ENCODE measurements at places on chromosomes 5 and 9. TPM values are rescaled to one million over a fixed set of nuclear protein-coding genes. Genes with fewer than 3 reads are reported as not detected.

- no peak for DNase-seq
Measured at GRCh38 chr5:22496666-22497065, 356.5 kb downstream of the CDH12 start.

DNA sequence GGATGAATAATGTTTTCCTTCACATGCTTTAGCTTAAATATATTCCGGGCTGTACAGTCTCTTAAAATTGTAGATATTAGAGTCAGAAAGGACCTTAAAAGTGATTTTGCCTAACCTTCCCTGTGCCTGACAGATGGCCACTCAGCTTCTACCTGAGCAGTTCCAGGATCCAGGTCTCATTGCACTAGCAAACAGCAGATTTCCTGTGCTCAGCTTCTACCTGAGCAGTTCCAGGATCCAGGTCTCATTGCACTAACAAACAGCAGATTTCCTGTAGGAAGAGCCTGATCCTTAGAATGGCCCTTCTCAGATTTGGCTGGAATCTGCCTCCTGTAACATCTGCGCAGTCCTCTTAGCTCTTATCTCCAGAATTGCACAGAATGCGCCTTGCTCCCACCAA is 219.8 kb downstream of the AOPEP start:
- DNase-seq, result no peak

DNA sequence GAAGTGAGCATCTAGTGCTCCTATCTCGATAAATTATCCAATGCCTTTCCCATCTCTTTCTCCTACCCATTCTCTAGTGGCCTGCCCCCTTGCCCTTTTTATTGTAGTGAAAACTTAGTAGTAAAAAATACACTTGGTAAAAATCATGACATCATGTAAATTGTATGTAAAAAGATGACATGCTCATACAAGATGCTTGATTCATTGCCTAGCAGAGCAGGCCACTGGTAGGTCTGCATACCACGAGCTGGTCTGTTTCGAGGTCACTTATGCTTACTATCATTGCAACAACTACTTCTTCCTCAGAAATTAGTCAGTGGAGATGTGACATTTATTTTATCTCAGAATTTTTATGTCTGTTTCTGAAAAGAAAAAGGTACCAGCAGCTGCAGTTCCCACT is 177.3 kb downstream of the C9orf152 start:
- DNase-seq, result no peak

DNA sequence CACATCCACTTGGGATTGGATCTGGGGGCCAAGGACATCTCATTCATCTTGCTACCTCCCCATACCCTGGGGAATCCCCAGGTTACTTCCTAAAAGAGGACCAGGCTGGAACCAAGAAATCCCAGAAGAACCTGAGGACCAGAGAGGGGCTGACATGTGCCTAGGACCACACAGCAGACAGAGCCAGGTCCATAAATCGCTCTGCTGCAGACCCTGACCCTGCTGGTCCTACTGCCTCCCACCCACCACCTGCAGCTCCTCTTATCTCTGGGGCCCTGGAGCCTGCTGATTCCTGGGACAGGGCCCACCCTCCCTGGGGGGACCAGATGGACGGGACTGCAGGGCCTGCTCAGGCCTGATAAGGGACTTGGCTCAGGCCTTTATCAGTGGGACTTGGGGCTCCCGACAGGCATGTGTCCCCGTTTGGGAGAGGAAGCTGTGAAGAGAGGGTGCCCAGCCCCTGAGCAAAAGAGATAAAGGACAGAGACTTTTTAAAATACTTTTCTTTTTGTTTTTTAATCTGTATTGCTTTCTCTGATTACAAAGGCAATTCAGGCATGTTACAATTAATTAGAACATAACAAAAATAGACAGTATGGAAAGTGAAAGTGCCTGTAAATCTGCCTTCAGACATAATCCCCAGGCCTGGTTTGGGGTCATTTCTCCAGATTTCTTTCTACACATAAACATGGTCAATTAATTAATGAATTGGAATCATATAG is 101.3 kb upstream of the LARP1 start:
- DNase-seq, result no peak

GRCh38 chr5:134451225-134451935 is 39.7 kb upstream of the CDKN2AIPNL start:
- DNase-seq, result no peak

DNA sequence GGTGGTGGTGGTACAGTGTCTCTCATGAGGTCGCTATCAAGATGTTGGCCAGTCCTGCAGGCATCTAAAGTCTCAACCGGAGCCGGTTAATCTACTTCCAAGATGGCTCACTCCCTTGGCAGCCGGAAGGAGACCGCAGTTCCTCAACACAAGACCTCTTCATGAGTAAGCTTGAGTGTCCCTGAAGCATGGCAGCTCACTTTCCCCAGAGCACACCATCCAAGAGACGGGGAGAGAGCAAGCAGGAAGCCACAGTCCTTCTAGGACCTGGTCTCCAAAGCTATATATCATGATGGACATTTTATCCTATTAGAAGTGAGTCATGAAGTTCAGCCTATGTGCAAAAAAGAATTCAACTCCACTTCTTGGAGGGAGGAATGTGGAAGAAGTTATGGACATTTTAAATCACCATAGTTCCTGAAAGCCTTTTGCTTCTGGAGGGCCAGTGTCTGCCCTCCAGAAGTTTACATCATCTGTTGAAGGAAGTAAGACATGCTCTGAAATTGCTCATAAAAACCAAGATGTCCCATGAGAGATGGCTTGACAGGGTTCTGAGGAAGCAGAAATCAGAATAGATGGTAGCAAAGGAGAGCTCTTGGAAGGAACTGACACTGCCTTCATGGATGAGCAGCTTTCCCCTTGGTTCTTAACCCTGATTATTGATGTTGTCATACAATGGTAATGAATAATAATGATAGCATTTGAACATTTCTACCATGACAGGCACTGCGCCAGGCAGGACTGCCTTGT is 21.3 kb downstream of the GALNT10 start:
- DNase-seq, result no peak

GRCh38 chr5:24353611-24354010 is 291.2 kb downstream of the CDH10 start:
- no peak for DNase-seq

DNA sequence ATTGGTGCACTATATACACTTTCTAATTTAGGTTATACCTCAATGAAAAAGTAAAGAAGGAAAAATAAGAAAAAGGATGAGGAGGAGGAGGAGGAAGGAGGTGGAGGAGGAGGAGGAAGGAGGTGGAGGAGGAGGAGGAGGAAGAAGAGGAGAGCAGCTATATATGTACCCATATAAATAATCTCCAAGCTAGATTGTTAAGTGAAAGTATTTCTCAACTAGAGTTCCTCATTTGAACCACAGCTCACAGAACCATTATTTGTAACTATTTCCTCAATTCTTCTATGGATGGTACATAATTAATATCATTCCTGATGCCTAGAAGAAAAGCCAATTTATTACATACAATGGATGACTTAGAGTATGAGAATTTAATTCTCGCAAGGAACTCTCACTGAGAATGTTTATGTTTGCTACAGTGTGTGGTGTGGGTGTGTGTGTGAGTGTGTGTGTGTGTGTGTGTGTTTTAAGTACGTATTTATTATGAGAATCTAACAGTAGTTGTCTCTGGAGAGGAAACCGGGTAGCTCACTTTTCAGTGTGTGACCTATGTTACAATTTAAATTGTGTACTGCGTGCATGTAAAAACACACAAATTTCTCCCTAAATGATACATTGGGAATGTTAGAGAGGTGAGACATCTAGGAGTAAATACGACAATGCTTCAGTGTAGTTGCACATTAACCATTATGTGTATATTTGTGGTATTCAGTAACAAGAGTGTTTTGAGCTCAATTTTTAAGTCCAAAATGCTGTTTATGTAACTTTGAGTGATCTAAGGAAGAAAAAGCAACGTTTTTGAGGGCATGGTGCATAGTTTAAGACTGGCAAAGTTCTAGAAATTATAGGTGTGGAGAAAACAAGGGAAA is 20.2 kb upstream of the NREP start:
- no peak for DNase-seq

DNA sequence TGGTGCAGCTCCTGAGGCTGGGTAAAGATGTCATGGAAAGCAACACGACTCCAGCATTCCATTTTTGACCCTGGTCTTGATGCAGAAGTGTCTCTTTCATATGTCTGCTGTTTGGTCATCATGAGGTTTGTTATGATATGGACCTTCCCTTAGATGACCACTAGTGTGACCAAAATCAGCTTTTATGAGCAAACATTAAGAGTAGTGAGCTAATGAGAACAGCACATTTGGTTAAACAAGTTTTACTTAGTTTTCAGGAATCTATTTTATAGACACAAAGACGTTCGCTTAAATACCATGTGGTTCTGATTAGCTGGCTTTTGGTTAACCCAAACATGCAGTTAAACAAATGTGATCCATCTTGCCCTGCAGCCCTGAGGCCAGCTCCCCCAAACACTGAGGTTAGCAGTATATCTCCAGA is 56.7 kb upstream of the ACTBL2 start:
- no peak for DNase-seq

DNA sequence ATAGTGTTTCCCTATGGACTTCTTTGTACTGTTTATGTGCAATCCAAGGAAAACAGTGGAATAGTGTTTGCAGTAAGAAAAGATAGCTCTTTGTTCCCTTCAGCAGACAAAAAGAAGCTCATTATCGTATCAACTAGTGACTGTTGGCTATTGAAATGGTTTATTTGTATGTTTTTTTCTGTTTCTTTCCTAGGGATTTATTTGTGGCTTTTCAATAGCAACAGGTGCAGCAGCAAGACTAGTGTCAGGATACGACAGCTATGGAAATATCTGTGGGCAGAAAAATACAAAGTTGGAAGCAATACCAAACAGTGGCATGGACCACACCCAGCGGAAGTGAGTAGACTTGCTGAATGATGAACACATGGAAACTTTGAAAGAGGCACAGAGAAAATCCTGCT is 65.1 kb downstream of the SLC44A1 start:
- no peak for DNase-seq

DNA sequence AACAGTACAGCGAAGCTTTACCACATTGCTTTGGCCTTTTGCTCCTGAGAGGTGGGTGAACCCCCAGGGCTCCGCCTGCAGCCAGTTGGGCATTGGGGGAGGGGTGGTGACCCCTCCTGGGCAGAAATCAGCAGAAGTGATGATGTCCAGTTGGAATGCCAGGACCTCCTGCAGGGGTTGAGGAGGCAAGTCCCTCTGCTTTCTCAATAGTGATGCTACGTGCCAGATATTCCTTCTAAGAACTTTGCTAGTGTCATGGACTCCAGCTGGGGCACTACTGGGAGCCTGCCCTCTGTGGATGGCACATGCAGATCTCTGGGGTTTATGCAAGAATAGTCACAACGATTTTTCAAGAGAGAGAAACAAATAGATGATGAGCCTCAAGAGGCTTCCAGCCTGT is 95.6 kb downstream of the NDFIP1 start:
- DNase-seq, result no peak

DNA sequence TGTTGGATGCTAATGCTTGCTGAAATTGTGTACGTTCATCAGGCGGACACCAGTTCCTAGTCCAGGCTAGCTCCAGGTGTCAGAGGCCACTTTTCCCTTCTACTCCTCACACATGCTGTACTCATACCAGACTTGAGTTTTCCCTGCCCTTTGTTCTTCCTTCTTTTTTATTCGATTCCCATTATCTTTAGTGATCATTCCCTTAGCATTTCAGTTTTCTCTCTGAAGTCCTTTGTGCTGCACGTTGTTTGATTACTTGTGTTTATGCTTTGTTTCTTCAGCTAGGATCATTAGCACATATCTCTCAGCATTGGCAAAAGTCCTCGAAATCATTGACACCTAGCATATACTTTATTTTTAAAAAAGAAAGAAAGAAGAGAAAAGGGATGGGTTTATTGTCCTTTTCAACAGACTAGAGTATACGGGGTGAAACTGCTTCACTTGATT is 409 bp upstream of the COX7C start:
- DNase-seq, result no peak

DNA sequence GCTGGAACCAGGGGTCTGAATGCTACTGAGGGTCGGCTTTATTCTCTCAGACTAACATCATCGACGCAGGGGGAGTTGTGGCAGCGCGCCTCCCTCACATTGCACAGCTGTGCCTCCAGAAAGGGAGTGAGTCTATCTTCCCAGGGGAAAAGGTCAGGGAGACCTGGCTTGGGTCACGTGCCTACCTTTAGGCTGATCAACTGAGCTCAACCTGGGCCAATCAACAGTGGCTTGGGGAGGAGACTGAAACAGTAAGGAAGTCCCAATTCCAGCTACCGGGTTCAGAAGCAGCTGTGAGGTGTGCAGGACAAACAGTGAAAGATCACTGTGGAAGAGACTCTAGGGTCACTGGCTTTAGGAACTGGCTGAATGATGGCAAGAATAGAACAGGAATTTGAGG is 14.3 kb downstream of the SNX30 start:
- no peak for DNase-seq

DNA sequence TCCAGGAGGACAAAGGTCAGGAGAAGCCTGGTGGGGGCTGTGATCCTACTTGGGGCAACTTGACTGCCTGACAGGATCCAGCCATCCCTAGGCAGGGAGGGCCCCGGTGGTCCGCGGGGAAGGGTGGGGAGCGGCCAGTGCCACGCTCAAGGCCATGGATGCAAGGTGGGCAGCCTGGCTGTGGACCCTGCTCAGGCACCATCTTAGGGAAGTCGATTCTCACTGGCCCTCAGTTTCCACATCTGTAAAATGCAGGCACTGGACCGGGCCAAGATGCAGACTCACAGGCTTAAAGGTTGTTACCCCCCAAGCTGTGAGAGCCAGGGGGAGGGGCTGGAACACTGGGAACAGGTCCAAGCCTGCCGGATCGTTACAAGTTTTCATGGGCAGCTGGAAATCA is 8.7 kb upstream of the DOLPP1 start:
- no peak for DNase-seq

- DNase-seq, result no peak
Measured at GRCh38 chr5:78727786-78728761, 79.5 kb upstream of the LHFPL2 start.

DNA sequence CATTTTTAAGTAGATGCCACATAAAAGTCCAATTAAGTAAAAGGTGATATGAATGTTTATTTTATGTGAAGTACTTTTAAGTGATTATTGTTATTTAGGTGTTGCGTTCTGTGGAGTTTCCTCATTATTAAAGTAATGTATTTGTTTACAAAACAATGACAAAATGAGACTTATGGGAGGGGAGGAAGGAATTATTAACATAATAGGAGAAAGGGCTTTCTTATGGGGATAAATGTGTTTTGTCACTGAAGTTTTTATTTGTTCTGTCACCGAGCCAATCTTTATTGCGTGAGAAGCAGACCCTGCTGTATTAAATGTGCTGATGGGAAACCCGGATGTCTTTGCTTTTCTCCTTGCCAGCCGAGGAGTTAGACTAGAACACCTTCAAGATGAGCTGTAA is 44.5 kb downstream of the TRIO start:
- no peak for DNase-seq

The PCDHGA7 gene
- not detected for total RNA-seq

The BTNL3 gene
- not detected for total RNA-seq

The CDC20B gene
- not detected for total RNA-seq

The MRRF gene
- 34.1 TPM for total RNA-seq

The ANAPC2 gene
- 76.1 TPM for total RNA-seq

Measured in activated CD4-positive, alpha-beta T cell treated with anti-CD3 and anti-CD28 coated beads, Interleukin-2, amount 10 ng/mL, durations not matched to agents 7 days and 5 days (primary cell).